ENCODE measurements at places on chromosomes 16 and 17.

DNA sequence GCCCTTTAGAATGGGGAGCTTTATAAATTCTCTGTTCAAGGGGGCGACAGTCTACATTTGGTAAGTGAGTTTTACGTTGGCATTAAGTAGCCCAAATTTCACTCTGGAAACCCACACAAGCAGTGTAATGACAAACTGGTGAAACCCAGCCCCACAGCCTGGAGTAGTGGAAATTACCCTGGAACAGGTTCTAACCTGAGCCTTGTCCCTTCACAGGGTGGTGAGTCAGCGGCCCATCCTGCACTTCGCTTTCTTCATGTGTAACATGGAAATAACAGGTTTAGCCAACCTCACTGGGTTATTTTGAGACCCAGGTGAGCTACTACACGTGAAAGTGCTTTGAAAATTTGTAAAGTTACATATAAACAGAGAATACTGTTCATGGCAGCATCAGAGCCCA, 3.5 kb upstream of the TLCD3A start:
- no peak for DNase-seq

- DNase-seq = no peak
These were observed 14.6 kb downstream of the CDH3 start for GRCh38 chr16:68659412-68660358.

DNA sequence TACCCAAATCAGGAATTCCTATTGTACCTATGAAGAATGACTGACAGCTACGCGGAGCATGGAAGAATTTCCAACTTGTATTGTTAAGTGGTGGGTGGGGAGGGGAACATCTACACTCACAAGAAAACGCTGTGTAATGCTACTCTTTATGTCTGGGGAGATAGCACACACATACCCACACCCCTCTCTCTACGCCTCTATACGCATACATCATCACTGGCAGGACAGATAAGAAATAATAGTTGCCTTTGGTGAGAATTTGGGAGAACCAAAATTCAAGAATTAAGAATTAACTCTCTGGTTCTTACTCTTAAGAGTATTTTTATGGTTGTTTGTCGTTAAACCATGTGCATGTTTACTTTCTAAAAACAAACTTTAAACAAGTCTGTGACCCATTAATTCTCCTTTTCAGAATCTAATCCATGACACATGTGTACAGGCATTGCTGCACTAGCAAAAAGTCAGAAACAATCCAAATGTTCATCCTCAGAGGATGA, 33.9 kb downstream of the CREBBP start:
- DNase-seq = no peak

- DNase-seq = no peak
These were observed 1.5 kb downstream of the TNFSF12 start for GRCh38 chr17:7550344-7550743.

DNA sequence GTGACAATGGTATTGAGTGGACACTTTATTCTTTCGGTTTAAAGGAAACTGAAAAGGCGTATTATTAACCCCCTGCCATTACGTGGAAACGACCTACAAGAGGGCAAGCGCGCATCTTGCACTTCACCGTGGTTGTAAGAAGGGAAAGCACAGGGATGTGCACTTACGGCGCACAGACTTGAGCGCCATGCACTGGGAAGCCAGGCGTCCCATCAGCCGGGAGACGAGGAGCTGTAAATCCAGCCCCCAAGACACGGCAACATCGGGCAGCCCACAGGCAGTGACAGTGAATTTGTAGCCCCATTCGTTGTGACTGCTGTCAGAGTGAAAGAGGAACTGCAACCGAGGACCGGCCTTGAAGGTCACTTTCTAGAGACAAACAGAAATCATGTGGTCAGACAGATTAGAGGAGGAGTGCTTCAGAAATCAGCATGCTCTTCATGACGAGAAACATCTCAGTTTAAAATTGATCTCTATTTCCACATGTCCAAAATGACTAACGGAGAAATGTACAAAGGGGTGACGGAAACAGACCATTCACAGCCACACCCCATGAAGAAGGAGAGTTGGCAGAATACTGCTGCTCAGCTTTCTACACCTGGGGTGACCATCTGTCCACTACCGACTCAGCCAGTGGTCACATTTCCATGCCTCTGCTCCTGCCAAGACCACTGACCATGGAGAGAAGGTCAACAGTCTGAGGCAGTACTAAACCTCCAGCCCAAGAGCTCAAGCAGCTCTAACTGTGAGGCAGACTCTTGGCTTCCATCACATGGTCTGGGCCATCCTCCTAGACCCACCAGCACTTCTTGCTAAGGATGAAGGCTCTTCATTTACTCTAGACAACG, 68.6 kb downstream of the ZZEF1 start:
- DNase-seq = no peak

GRCh38 chr16:30949650-30950515, 1.0 kb downstream of the ORAI3 start:
- DNase-seq = peak; percentile 16

GRCh38 chr16:15752717-15753488, 102.9 kb downstream of the NDE1 start:
- no peak for DNase-seq

GRCh38 chr16:24645739-24646645, 83.5 kb upstream of the TNRC6A start:
- DNase-seq = no peak

DNA sequence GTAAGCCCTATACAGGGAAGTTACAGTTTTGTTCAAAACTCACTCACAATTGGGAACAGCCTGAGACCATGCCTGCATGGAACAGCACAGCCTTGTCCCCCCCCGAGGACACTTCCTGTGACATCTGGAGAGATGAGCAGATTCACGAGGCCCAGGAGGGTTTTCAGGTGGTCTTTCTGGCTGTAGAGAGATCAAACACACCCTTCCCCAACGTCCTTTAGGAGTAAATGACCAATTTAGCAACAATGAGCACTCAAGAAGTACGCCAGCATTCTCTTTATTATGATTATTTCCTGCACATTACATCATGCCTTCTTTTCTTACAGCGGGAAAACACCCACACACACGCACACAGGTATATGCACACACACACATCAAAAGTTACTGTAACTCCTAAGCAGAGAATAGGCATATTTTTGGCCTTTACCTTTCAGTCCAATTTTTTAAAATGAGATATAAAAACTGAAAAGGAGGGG, 39.0 kb downstream of the ADCY9 start:
- no peak for DNase-seq

- no peak for DNase-seq
These were observed 4.8 kb downstream of the ATP2A3 start for GRCh38 chr17:3959295-3959899.

DNA sequence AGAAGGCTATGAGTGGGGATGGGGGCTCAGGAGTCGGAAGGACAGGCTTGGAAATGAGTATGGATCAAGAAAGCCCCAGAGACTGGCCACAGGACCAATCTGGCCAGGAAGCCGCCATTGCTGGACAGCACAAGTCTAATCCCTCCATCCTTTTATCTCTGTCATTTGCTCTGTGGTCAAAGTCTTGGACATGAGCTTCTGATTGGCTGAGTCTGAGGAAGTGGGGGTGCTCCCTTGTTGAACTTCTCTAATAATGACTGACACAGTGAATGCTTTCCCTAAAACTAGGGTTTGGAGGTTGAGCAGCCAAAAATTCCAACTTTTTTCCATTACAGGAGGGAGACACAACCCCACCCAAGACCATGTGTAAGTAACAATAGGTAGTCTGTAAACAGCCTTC, 97.4 kb downstream of the MARF1 start:
- DNase-seq = no peak

- DNase-seq = no peak
These were observed 97.8 kb upstream of the MAF start for GRCh38 chr16:79698341-79698753.

- DNase-seq = no peak
These were observed 3.9 kb downstream of the SLC47A2 start for GRCh38 chr17:19712436-19713004.

GRCh38 chr17:4189280-4189679, 46.3 kb downstream of the CYB5D2 start:
- DNase-seq = peak; percentile 18

DNA sequence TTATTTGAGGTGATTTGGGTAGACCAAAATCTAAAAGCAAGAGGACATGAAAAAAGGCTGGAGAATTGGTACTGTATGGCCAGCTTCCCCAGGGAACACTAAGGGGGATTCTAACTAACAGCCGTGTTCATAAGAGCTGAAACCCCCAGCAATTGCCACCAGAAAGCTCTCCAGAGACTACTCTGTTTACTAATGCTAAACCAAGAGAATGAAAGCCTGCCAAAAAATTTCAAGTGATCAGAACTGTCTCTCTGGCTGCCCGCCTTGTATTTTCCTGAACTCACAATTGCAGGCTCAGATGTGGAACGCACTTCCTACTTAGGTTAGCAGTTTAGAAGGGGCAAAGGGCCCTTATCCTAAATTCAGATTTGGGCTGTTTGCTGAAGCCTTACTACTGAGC, 24.1 kb downstream of the MYH10 start:
- no peak for DNase-seq

DNA sequence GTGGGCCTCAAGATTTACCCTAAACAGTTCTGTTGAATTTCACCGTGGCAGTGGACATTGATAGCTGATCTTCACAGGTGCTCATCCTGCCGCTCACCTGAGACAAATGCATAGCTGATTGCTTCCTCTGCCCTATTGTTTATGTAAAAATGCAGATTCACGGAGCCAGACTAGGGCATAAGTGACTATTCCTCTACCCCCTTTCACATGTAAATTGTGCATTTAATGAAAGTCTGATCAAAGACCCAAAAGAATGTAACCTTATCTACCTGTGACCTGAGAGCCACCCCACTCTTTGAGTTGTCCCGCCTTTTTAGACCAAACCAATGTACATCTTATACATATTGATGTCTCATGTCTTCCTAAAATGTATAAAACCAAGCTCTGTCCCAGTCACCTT, 312.4 kb upstream of the CDH5 start:
- DNase-seq = no peak

GRCh38 chr17:29778956-29779811, 150.8 kb downstream of the SSH2 start:
- DNase-seq = peak; percentile 76

DNA sequence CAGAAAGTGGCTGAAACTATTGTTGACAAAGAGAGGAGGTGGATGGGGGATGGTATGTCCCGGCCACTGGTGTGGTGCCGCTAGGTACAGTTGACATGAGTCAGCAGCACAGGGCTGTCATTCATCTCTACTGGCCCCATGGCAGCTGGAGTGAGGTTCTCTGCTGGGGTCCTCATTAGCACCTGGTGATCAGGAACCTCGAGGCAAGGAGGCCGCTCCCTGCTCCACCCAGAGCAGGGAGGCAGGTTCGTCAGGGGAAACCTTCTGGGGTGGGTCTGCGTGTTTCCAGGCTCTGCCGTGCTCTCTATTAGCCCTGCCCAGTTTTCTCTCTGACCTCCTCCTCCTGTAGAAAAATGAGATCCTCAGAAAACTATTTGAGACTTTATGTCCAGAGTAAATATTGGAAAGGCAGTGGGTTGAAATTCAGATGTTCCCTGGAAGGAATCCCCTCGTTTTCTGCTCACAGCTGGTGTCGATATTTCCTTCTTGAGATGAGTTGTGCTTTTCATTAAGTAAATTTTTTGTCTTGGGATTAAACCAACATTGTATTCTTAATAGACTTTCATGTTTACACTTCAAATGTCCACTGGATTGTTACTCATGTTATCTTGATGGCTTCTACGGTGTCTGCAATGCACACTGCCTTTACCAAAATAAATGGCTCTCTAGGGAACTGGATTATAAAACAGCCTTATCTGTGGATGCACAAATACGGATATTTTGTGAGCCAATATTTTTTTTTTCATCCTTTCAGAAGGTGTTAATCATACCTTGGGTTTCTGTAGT, 7.1 kb downstream of the NTN1 start:
- DNase-seq = no peak

- DNase-seq = no peak
These were observed 23.4 kb upstream of the CPSF4L start for GRCh38 chr17:73284906-73285602.

- DNase-seq = no peak
These were observed 16.7 kb downstream of the CHST5 start for GRCh38 chr16:75519175-75519574.

DNA sequence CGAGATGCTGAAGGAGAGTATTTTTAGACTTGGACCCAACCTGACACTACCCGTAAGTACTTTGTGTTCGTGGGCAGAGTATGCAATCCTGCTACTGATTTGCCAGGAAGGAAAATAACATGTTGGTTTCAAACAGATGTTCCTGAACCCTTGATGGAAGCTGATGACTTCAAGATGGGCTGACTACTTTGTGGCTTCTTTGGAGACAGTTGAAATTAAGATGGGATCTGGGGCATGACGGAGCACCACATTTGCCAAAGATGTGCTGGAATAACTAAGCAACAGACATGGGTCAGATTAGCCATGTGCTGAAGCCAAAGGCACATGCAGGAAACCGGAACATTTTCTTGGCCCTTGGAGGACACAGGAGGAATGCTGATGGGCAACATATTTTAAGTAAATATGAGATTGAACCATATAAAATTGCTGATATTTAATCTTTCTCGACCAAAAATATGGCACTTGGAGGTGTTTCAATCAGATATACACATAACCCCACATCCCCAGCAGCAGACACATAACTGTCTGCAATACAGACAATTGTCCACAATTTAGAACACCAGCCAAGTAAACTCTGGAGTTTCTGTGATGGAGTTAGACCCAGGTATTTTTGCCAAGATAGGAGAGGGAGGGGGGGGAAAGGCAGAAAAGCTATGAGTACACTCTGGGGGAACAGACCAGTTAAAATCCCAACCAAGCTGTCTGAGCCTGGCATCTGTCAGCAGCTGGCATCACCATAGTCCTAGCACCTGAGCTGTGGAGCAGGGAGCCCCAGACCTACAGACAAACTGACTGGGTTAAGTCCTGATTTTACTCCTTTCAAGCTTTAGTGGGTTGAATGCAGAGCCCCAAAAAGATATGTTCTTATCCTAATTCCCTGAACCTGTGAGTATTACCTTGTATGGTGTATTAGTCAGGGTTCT, 329.4 kb upstream of the CDH5 start:
- DNase-seq = no peak

- DNase-seq = no peak
These were observed 24.2 kb upstream of the CMTM4 start for GRCh38 chr16:66720766-66721165.

GRCh38 chr17:68924793-68925720, 30.1 kb downstream of the ABCA8 start:
- no peak for DNase-seq

GRCh38 chr16:28937222-28937876, 5.6 kb downstream of the CD19 start:
- no peak for DNase-seq

GRCh38 chr17:74231928-74232907, 18.8 kb downstream of the TTYH2 start:
- DNase-seq = no peak

DNA sequence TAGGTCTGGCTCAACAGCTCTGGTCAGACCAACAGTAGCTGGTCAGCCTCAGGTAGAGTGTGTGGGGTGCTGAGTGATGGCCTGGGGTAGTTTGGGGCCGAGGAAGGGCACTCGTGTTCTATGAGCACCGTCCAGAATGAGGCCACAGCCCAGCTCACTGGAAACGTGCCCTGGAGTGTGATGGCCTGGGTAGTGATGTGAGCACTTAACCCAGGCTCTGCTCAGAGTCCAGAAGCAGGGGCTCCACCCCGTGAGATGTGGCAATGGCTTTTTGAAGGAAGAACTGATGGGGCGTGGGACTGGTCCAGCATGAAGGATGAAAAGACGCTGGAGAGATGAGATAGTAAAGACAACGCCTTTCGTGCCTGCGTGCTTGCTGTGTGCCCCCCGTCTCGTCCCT, 35.3 kb downstream of the NTN1 start:
- DNase-seq = no peak

Measured in CD4-positive, alpha-beta memory T cell (primary cell).